Stimulated activated CD8-positive, alpha-beta memory T cell treated with anti-CD3 and anti-CD28 coated beads, Interleukin-4, amount 100 ng/mL, for 1 hour (primary cell): ENCODE measurements at places on chromosomes 7 and 10.
A peak's percentile ranks its signal among the peaks of the same experiment; 100 is the strongest.

DNA sequence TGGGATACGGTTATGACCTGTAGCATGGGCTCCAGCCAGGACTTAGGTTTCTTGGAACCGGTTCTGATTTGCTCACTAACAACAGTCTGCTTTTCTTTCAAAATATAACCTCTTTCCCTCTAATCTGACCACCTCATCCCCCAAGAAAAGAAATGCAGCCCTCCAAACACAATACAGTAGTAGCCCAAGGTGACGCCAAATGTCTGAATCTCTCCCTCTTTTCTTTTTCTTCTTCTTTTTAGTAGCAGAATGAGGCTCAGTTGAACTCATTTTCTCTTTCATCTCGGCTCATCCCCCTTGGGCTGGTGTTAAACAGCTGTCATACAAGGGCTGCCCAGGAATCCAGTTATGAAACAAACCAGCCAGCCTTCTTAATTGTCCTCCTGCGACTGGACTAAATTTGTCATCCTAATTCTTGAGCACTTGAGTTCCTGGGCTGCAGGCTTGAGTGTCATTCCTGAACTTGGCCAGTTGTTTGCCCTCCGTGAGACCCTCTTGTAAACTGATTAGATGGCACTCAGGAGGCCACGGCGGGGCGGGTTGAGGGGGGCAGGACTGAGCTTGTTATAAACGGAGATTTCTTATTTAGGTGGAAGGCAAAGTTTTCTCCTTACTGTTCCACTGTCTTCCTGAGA is 94.8 kb downstream of the SORCS3 start:
- DNase-seq = no peak

GRCh38 chr10:78515038-78515872 is 481.6 kb downstream of the RPS24 start:
- no peak for DNase-seq

- DNase-seq = no peak
Measured at GRCh38 chr7:152924826-152925411, 165.4 kb downstream of the ACTR3B start.

- no peak for DNase-seq
Measured at GRCh38 chr10:117823980-117824379, 222.8 kb downstream of the RAB11FIP2 start.

DNA sequence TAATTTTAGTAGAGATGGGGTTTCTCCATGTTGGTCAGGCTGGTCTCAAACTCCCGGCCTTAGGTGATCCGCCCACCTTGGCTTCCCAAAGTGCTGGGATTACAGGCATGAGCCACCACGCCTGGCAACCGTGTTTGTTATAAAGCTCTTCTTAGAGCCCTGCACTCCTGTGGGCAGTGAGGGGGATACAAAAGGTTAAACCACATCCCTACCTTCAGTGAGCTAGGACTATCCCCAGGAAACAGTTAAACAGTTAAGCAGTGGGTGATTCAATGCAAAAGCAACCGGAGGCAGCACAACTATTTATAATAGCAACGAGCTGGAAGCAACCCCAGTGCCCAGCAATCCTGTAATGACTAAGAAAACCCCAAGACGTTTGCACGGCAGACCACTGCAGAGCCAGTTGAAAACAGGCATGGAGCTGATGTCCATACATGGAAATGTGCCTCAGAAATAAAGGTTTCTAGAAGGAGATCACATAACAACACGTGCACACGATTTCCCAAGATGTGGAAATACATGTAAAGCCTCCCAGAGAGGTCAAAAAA is 107.2 kb upstream of the LYZL2 start:
- DNase-seq = no peak

DNA sequence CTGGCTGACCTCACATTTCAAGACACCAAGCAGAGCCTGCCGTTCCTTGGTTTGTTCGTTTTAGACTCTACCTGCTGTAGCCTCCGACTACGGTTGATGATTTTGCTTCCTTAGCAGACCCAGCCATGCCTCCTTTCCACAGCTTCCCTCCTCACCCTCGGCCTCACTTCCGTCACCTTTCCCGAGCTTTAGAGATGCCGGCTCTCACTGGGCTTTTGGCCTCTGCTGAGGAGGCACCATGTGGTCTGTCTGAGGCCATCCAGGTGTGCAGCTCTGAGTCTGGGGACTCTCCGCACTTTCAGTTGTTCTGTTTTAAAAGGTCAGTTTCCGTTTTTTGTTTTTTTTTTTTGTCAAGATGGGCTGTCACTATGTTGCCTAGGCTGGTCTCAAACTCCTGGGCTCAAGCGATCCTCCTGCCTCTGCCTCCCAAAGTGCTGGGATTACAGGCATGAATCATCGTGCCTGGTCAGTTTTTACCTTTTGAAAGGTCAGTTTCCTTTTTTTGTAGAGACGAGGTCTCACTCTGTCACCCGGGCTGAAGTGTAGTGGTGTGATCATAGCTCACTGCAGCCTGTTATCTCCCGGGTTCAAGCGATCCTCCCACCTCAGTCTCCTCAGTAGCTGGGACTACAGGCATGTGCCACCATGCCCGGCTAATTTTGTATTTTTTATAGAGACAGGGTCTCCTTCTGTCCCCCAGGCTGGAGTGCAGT is 11.7 kb downstream of the ORAI2 start:
- no peak for DNase-seq

GRCh38 chr10:131179361-131179760 is 132.2 kb downstream of the TCERG1L start:
- no peak for DNase-seq

GRCh38 chr10:67527351-67527750 is 168.6 kb downstream of the CTNNA3 start:
- DNase-seq = no peak

- DNase-seq = no peak
Measured at GRCh38 chr7:106813705-106814305, 51.3 kb upstream of the PIK3CG start.

DNA sequence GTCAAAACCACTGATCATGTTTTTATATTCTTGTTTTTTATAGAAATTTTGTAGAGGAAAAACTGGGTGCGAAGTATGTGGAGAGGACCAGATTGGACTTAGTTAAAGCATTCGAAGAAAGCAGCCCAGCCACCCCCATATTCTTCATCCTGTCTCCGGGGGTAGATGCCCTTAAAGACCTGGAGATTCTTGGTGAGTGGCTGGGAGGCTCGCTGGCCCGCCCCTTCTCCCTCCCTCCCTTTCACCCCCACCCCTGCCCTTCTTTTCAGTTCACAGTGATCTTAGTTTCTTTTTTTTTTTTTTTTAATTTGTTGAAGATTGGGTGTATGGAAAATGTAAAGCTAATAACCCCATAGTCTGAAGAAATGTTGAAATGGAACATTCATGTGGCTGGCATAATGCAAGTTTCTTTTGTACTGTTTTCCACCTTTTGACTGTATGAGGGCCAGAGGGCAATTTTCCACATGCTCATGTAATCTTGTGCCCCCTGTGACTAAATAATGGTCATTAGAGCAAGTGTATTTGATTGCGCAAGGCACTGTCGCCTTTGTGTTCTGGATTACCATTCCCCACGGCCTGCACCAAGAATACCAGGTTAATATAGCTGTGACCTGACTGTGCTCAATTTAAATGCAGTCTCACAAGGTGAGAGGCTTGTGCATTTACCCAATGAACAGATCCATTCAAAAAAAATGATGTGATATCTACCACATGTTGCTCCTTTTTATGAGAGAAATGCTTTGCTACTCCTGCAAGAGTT is 77.7 kb downstream of the CDCA7L start:
- DNase-seq = no peak

GRCh38 chr10:75430000-75430763 is 1.2 kb upstream of the LRMDA start:
- no peak for DNase-seq

- no peak for DNase-seq
Measured at GRCh38 chr10:68871105-68871711, 29.9 kb upstream of the DDX50 start.

GRCh38 chr10:77244286-77244685 is 393.3 kb downstream of the KCNMA1 start:
- DNase-seq = no peak

DNA sequence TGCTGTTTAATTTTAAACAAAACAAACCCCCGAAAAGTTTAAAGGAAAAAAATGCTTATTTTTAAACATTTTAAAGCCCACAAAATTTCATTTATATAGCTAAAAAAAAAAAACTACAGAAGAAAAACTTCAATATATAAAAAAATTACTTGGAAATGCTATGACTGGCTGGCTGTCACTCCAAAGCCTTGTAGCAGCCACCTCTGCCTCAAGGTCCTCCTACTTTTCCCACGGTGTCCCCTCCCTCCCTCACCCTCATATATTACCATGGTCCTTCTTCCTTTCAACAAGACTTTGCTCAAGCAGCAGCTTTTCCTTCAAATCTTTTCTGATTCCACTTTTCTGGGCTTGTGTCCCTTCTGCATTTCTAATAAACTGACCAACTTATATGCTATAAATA is 122.0 kb downstream of the TPK1 start:
- DNase-seq = no peak

- no peak for DNase-seq
Measured at GRCh38 chr7:42726066-42726785, 185.6 kb downstream of the C7orf25 start.

- no peak for DNase-seq
Measured at GRCh38 chr7:87057210-87057609, 2.2 kb downstream of the ELAPOR2 start.

GRCh38 chr7:44811093-44811492 is 14.6 kb downstream of the PPIA start:
- no peak for DNase-seq

DNA sequence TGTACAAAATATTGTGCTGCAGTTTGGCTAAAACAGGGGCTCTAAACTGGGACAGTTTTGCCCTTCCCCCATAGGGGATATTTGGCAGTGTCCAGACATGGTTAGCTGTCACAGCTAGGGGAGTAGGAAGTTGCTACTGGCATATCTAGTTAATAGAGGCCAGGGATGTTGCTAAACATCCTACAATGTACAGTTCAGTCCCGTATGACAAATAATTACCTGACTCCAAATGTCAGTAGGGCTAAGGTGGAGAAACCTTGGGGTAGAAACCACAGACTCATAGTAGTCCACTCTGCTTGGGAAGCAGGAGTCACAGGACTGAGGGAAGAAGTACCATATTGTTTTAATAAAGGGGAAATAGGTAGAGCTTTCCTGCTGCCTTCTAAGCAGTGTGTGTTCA is 39.8 kb downstream of the WBP1L start:
- DNase-seq = no peak

DNA sequence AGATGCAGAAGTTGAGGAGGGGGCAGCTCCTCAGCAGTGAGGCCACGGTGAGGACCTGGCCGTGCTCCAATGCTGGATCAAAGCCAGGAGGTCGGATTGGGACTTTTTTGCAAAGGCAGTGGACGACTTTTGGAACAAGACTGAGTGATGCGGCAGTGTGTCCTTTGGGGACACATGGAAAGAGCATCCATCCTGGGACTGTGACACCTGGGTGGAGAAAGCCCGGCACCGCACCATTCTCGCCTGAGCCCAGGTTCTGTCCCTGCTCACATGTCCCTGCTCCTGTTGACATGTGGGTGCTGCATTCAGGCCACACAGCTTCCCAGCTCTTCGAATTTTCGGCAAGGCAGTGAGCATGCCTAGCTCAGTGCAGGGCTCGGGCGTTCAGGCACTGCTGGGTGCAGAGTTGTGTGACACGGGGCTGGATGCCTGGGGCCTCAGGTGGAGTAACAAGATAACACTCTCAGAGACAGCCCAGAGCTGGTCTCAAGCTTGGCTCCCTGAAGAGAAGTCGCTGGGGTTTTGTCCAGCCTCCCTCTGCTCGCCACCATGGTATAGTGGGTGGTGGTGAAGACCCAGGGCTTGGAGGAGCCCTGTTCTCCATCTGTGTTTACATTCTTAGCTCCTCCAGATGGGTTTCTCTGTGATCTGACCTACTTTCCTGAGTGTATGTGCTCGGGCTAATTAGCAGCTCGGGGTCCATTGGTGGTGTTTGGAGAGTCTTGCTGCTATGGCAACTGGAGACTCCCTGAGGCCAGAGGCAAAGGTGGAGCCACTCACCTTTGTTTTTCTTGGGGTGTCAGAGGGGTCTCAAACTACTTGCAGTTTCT is 111.7 kb upstream of the BTBD16 start:
- DNase-seq = no peak

DNA sequence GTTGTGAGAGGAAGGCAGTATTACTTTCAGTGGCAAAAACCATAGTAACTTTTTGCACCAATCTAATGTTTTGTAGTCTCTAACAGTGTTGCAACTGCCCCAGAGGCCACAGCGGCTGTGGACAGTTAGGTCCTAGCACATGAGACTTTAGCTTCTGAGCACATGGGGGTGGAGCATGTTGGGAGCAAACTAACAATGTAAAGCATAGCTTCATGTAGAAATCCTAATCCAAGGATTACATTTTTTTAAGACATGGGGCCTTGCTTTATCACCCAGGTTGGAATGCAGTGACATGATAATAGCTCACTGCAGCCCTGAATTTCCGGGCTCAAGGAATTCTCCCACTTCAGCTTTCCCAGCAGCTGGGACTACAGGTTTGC is 49.0 kb downstream of the LAMB1 start:
- DNase-seq = no peak

- DNase-seq = peak; percentile 61
Measured at GRCh38 chr7:139095194-139095659, 14.3 kb downstream of the ZC3HAV1 start.

DNA sequence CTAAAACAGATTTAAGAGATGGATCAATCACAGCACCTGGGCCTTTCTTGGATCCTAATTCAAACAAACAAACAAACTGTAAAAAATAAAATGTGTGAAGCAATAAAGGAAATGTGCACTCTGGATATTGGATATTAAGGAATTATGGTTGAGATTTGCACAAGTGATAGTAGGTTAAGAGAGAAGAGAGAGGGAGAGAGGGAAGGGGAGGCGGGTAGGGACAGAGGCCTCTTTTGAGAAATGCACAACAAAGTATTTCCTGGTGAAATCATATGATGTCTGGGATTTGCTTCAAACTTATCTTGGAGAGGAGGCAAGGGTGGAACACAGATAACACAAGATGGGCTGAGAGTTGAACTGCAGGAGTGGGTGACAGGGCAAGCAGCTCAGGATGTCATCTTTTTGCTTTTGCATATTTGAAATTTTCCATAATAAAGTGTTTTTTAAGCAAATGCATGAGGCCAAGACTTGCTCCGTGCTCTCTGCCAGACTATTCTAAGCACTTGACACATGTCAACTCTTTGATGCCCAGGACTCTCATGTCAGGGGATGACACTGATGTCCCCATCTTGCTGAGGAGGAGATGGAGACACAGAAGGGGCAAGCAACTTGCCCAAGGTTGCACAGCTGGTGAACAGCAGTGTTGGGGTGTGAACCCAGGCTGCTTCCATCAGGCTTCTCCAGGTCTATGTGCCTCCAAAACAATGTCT is 9.1 kb upstream of the AEBP1 start:
- no peak for DNase-seq
